CD4-positive, alpha-beta T cell treated with Interleukin-17A for 1 hour (primary cell): ENCODE measurements at places on chromosomes 12 and 14.

- DNase-seq, result no peak
These were observed 29.2 kb downstream of the VWF start for GRCh38 chr12:6095269-6095668.

DNA sequence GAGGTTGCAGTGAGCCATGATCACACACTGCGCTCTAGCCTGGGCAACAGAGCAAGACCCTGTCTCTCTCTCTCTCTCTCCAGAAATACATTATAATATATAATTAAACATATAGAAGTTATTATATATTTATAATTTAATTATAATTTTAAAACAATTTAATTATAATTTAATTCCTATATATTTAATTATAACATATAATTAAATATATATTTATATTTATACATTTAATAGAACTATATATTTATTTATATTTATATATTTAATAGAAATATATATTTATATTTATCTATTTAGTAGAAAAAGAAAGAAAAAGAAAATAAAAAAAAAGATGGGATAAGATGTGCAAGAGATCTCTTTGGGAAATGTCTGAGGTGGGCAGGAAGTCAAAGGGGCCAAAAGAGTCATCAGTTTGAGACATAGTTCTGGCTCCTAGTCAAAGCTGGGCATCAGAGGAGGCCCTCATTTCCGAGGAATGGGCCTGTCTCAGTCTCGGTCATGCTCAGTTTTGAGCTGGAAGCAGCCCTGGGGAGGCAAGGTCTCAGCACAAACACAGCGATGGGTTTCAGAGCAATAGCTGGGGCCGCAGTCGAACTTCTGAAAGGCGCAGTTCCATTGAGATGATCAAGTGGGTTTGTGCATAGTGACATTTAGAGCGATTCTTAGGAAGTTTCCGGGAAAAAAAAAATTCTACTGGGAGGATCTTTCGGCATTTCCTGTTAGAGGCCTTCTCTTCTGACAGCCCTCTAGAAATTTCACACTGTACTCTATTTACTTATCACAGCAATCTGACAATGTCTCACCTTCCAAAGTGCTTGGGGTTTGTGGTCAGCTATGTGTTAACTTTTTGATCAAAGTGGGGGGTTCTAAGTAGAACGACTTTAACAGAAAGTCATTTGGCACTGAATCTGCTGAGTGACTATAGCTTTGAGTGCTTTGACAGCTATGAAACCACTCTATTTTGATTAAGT, 58.7 kb upstream of the GZMB start:
- DNase-seq, result peak; percentile 79

DNA sequence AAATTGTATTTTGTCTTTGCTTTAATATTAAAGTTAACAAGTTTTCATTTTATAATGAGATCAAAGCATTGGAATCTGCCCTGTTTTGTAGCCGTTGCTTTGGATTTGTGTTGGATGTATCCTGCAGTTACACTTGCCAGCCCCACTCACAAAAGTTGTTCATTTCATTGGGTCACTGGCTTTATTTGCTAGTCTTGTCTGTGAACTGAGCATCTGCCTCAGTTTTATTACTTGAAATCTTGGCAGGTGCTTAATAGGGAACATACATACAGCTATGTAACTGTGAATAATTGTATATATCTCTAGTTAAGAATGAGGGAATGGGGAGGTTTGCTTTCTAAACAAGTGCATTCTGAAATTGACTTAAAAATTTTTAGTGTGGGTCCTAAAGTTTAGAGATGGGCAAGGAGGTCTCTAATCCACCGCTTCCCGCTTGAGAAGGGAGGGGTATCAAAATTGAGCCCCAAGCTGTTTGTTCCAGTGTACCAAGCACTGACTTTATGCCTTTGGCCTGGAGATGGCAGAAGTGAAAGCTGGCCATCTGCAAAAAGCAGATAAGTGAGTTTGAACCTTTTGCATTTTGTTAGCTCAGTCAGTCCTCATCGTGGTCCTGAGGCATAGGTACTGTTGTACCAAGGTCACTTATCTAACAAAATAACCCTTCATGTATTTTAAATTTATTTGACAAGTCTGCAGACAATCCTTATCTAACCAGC, 9.3 kb downstream of the EIF5 start:
- no peak for DNase-seq

DNA sequence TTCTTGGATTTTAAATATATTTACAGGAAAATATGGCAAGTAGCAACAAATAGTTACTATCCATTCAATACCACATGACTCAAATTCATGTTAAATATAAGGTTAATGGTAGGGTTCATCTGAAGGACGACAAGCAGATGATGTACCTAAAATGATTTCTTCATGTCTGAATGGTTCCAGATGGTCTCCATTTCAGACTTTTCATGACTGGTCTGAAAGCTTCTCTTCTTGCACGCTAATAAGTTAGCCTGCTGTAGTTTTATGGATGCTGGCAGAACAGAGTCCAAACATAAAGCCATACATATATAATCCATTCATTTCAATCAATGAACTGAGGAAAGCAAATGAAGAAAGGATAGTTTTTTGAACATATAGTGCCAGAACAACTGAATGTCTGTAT, 257.0 kb upstream of the MGAT4C start:
- no peak for DNase-seq

- no peak for DNase-seq
These were observed 776.6 kb downstream of the MED13L start for GRCh38 chr12:115500872-115501271.
